ENCODE measurements at places on chromosomes 2 and 18.

- DNase-seq, result peak; percentile 46
Observed at GRCh38 chr2:159199761-159200465, 86.6 kb downstream of the WDSUB1 start.

- DNase-seq, result no peak
Observed at GRCh38 chr18:274313-274712, 6.5 kb upstream of the THOC1 start.

- DNase-seq, result peak; percentile 62
Observed at GRCh38 chr2:20614201-20615067, 36.5 kb downstream of the HS1BP3 start.

DNA sequence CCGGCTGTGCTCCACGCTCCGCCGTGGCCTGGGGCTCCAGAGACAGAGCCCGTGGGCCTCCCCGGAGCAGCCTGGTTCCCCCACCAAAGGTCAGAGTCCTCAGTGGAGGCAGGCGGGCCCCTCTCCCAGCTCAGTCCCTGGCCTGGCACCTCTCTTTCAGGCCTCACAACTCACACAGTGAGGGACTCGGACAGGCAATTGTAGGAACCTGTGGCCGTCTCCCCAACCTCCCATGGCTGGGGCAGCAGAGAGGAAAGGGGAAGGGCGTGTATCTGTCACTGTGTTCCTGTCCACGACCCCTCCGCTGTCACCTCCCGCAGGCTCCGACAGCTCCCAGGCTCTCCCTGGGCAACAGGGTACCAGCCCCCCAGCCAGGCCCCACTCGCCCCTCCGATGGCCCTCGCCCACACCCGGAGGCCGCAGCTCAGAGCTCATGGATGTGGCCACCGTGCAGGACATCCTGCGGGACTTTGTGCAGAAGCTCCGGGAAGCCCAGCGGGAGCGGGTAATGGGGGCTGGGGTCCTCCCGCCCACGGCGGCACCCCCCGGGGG, 32.4 kb upstream of the SNED1 start:
- no peak for DNase-seq

GRCh38 chr2:84016183-84016582, 442.9 kb downstream of the SUCLG1 start:
- DNase-seq, result no peak

GRCh38 chr2:96137321-96138178, 752 bp downstream of the ASTL start:
- no peak for DNase-seq

- peak; percentile 97 for DNase-seq
Observed at GRCh38 chr2:180625006-180625844, 355.2 kb upstream of the UBE2E3 start.

GRCh38 chr2:161814008-161814660, 189.9 kb downstream of the SLC4A10 start:
- DNase-seq, result no peak

DNA sequence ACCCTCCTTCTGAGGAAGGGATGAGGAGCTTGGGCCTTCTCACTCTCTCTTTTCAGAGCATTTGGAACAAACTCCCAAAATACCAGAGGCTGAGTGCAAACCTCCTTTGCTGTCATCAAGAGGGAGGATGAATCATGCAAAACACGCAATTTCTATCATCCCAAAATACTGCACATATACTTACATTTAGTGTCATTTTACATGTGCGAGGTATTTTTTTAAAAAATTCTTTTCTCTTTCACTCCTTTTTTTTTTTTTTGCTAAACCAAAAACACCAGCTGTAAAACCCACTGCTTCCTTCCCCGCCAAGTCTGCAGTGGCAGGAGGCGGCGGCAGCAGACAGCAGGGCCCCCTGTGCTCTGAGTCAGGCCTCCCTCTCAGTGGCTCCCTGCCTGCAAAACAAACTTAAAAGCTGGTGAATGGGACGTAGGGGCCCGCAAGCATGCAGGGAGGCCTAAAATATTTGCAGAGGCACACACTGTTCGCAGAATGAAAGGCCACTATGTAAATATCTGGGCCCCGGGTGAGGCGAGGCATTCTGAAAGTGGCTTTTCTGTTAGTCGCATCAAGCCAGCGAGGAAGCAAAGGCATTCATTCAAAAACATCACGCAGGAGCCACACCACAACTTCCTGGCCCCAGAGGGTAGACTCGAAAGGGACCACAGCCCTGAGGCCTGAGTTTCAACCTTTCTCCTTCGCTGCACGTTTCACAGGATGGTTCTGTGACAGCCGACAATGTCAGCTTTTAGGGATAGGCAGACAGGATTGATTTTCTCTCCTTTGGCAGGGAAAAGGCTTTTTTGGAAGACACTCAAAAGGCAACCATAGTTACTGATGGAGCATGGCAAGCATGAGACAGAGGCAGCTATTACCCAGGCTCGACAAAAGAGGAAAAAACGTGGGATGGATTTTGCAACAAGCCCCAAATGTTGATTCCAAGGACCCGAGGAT, 73.4 kb downstream of the ACTR2 start:
- peak; percentile 99 for DNase-seq

DNA sequence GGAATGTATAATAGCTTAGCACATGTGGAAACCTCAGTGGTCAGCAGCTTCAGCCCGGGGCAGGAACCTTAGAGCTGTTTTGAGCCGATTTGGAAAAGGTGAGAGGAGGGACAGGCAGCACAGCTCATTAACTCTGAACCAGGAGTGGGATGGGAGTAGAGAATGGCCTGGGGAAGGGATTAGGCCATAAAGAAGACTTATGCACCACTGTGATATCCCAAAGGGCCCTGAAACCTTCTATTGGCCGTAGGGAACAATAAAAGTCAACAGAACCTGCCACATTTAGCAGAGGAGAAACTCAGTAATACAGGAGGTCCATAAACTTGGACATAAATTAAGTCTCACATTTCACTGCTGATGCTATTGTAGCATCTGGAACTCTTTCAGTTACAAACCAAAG, 124.2 kb upstream of the REV1 start:
- no peak for DNase-seq

Data from fibroblast of skin of scalp (primary cell).